ENCODE measurements at places on chromosomes 11 and 22.

DNA sequence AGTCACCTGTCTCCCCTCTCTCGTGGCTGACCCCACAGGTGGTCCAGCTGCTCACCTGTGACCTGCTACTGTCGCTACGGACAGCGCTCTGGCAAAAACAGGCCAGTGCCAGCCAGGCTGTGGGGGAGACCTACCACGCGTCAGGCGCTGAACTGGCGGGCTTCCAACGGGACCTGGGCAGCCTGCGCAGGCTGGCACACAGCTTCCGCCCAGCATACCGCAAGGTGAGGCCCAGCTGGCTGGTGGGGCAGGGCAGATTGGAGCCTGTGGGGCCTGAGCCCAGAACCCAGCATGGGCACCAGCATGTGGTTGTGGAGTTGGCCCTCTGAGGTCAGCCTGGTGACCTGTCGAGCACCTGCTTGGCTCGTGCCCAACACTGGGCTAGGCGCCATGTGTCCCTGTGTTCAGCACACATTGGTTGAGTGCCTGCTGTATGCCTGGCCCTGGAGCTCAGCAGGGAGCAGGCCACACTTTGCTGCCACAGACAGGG, 11.9 kb downstream of the SHISA8 start:
- no peak for DNase-seq
- H3K4me1 ChIP-seq: peaks cover 6% of the 10 kb centered on the region
- H3K36me3 ChIP-seq: peaks cover 33% of the 10 kb centered on the region
- H3K27me3 ChIP-seq: no peaks in the 10 kb centered on the region

DNA sequence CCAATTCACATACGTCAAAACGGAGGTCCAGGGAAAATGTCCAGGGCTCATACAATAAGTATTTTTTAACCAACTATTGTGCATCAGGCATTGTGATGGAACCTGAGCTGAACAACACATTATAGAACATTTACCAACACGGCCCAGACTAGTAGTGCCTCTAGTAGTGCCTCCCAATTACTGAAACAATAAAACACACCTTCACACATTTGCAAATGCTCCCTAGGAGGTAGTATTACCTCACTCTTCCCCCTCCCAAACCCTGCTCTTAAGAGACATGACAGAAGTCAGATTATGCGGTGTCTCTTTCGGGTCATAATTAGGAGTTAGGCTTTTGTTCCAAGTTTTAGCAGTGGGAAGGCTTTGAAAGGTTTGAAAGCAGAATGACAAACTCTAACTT, 61.1 kb downstream of the PAK1 start:
- H3K4me3 ChIP-seq: no peak overlapping the region
- H3K27ac ChIP-seq: no peak overlapping the region
- H3K27me3 ChIP-seq: no peaks in the 10 kb centered on the region
- H3K36me3 ChIP-seq: no peaks in the 10 kb centered on the region
- H3K4me1 ChIP-seq: peaks cover 29% of the 10 kb centered on the region

DNA sequence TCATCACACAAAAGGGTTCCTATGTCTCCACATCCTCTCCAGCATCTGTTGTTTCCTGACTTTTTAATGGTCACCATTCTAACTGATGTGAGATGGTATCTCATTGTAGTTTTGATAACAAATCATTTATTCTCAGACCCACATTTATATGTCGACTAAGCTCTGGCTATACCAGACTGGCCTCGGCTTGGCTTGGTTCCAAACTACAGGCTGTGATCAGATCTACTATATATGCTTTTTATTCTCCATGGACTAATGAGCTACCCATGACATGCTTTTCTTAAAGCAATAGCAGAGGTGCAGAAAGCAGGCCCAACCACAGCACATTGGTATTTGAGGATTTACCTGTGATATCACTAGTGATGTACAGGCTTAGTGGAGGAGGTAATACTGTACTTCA, 139.8 kb upstream of the PGR start:
- no peak for DNase-seq
- H3K36me3 ChIP-seq: no peaks in the 10 kb centered on the region
- no peaks in the 10 kb centered on the region for H3K27me3 ChIP-seq
- H3K4me1 ChIP-seq: no peaks in the 10 kb centered on the region

- DNase-seq: no peak
- H3K4me1 ChIP-seq: no peaks in the 10 kb centered on the region
- no peaks in the 10 kb centered on the region for H3K27me3 ChIP-seq
- no peak overlapping the region for H3K27ac ChIP-seq
- H3K4me3 ChIP-seq: no peak overlapping the region
- no peaks in the 10 kb centered on the region for H3K36me3 ChIP-seq
Measured at GRCh38 chr11:32279672-32280071, 155.7 kb downstream of the WT1 start.

DNA sequence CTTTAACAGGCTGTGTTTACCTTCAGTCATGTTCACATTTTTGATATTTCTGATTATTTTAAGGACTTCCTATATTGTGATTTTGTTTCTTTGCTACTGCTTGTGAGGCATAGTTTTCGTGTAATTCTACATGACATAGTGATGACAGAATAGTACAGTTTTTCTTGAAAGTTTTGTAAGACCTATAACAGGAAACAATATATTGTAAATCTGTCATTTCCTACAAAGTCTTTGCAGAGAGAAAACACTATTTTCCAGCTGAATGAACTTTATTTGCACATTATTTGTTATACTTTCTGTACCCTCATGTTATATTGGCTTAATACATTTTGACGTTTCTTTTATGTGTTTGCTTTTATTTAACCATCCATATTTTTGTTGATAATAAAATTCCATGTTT, 191.1 kb downstream of the TMEM135 start:
- H3K4me3 ChIP-seq: no peak overlapping the region
- H3K27ac ChIP-seq: no peak overlapping the region
- DNase-seq: no peak
- H3K27me3 ChIP-seq: no peaks in the 10 kb centered on the region
- H3K36me3 ChIP-seq: no peaks in the 10 kb centered on the region

- H3K4me3 ChIP-seq: no peak overlapping the region
- H3K27me3 ChIP-seq: no peaks in the 10 kb centered on the region
- peaks cover 52% of the 10 kb centered on the region for H3K36me3 ChIP-seq
- DNase-seq: no peak
- no peaks in the 10 kb centered on the region for H3K4me1 ChIP-seq
Measured at GRCh38 chr11:680476-680875, 14.5 kb downstream of the DEAF1 start.
